Globus pallidus (tissue), 1 donor: ENCODE measurements at places on chromosomes 3 and 15.

DNA sequence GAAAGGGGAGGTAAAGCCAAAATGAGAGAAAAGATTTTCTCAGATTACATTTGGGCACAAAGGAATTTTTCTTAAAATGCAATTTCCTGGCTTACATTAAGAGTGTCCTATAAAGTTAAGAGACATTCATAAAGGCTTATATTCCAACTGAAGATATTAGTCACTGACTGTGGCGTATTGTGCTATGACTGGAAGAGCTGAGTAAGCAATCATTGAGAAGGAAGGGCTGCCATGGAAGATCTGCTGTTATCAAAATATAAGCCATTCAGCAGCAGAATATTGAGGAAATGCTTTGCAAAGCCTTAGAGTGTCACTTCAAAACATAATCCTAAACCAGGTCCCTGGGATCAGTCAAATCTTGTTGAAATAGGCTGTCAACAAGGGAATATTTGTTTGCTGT, 593.9 kb downstream of the TUSC7 start:
- DNase-seq = no peak

GRCh38 chr15:64687172-64687571, 88.2 kb downstream of the RBPMS2 start:
- no peak for DNase-seq

- no peak for DNase-seq
Observed at GRCh38 chr3:41365973-41366372, 166.7 kb downstream of the CTNNB1 start.

DNA sequence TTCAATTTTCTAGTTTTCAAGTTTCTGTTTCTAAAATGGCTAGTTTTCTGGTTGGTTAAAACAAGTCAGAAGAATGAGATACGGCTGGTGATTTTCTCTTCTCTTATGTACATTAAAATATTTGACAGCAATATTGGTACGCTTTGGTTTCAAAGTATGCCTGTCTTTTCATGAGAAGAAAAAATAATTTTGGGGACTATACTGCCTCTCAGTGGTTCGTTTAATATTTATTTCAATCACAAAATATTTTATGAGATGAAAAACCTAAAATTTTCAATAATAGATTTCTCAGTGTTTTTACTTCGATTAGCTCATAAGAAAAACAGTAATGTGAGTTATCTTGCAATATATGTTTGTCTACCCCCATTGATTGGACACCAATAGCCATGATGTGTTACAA, 72.8 kb upstream of the AADACL2 start:
- no peak for DNase-seq

DNA sequence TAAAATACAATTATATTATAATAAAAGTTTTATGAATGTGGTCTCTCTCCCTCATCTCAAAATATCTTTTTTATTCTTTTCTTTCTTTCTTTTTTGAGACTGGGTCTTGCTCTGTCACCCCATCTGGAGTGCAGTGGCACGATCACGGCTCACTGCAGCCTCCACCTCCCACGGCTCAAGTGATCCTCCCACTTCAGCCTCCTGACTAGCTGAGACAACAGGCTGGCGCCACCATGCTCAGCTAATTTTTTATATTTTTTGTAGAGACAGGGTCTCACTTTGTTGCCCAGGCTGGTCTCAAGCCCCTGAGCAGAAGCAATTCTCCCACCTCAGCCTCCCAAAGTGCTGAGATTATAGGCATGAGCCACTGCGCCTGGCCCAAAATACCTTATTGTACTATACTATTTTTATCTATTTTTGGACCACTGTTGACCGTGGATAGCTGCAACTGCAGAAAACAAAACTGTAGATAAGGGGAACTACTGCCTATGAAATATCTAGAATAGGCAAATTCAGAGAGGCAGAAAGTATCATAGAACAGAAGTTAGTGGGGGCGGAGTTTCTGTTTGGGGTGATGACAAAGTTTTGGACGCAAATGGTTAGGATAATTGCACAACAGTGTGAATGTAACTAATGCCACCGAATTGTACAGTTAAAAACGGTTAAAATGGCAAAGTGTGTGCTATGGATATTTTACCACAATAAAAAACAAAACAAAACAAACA, 66.6 kb downstream of the SLC12A8 start:
- no peak for DNase-seq

DNA sequence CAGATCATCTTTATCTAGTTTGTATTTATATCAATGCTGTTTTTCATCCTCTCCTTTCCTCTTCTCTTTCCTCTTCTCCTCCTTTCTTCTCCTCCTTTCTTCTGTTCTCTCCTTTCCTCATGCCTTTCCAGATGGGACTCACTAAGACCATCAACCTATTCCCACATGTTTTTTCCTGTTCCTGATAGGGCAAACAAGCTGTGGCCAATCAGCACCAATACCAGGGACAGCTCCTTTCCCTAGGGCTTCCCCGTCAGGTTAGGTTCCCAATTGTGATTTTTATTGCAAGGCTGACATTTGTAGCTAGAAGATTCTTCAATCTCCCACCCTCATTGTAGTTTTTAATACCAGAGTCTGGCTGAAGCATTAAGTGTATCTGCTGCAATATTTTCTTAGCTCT, 76.3 kb upstream of the COL8A1 start:
- no peak for DNase-seq

DNA sequence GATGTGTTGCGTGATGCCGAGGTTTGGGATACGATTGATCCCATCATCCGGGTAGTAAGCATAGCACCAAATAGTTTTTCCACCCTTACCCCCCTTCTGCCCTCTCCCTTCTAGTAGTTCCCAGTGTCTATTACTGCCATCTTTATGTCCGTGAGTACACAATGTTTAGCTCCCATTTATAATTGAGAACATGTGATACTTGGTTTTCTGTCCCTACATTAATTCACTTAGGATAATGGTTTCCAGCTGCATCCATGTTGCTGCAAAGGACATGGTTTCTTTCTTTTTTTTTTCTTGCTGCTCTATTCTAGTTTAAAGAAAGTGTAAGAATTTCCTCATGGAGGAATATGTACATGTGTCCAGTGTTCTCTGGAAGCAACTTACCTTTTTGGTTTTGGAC, 51.8 kb downstream of the NSUN3 start:
- DNase-seq = no peak

DNA sequence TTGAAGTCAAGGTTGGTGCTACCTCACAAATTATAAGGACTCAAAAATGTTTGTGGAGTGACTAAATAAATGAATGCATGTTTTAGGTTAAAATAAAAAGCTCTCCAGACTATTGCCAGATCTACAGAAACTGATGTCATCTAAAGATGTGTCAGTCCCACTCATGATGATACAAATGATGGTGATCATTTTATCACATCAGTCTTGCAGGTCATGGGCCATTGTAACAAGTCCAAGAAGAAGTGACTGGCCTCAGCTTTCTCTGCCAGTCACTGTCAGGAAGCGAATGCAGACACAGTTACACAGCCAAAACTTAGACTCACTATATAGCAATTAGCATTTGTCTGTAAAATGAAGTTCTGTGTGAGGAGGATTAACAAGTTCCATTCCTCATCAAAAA, 18.5 kb downstream of the ATP8B4 start:
- DNase-seq = no peak
